ENCODE measurements at places on chromosomes 12 and 14. TPM values are rescaled to one million over a fixed set of nuclear protein-coding genes. Genes with fewer than 3 reads are reported as not detected.

ALKBH2 gene
- total RNA-seq = 14.9 TPM

DNA sequence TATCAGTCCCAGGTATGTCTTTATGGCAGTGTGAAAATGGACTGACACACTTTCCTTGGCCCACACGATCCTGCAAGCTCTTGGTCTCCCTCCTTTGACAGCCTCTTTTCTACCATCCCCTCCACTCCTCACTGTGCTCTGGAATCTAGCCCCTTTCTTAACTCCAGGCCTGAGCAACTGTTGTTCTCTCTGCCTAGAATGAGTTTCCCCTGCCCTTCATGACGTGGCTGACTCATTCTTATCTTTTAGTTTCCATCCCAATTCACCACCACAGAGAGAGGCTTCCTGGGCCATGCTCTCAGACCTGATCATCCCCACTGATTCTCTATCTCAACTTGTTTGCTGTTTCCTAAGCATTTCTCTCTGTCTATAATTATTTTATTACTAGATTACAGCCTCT lies 157.4 kb upstream of the HMGA2 start:
- DNase-seq = peak; percentile 72
- 0 out of 2 replicates have a peak overlapping the region, but pooled peaks have one; percentile 7 for H3K27ac ChIP-seq
- no peaks in the 10 kb centered on the region for H3K27me3 ChIP-seq
- no peaks in the 10 kb centered on the region for H3K36me3 ChIP-seq

- no peak overlapping the region for H3K4me3 ChIP-seq
- DNase-seq = no peak
- H3K27me3 ChIP-seq = no peaks in the 10 kb centered on the region
- H3K27ac ChIP-seq = no peak overlapping the region
- H3K36me3 ChIP-seq = peaks cover 39% of the 10 kb centered on the region
These were observed 25.8 kb downstream of the ACVR1B start for GRCh38 chr12:51977320-51977753.

GRCh38 chr12:1740161-1740948 lies 49.5 kb downstream of the ADIPOR2 start:
- H3K36me3 ChIP-seq = no peaks in the 10 kb centered on the region
- peaks cover 2% of the 10 kb centered on the region for H3K4me1 ChIP-seq
- H3K27ac ChIP-seq = no peak overlapping the region
- no peak for DNase-seq
- H3K4me3 ChIP-seq = no peak overlapping the region

DNA sequence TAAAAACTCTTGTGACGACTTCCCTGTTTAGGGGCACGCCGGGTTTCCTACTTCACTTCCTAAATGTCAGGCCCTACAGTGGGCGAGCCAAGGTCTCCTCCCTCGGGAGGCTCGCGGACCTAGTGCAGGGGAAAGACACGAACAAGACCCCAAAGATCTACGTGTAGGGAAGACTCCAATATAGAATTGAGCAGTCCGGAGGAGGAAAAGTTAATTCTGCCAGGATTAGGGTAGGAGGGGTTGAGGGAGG lies 564 bp downstream of the ATXN3 start:
- H3K4me3 ChIP-seq = peak overlapping the region; percentile 85
- H3K36me3 ChIP-seq = no peaks in the 10 kb centered on the region

Measured in IMR-90 (cell line).